Omental fat pad (tissue), 4 donors: ENCODE measurements at places on chromosomes 16 and 17. TPM values are rescaled to one million over a fixed set of nuclear protein-coding genes. Genes with fewer than 3 reads are reported as not detected.

Gene CCL2
- total RNA-seq = 82.9 TPM

Gene MARVELD3
- total RNA-seq = not detected

Gene MYOCD
- total RNA-seq = 2.8 TPM

Gene UTS2R
- not detected for total RNA-seq

- no peak for DNase-seq
Measured at GRCh38 chr17:62791235-62791734, 16.8 kb downstream of the MARCHF10 start.

- no peak for DNase-seq
Measured at GRCh38 chr17:69967910-69968411, 107.1 kb upstream of the KCNJ16 start.

DNA sequence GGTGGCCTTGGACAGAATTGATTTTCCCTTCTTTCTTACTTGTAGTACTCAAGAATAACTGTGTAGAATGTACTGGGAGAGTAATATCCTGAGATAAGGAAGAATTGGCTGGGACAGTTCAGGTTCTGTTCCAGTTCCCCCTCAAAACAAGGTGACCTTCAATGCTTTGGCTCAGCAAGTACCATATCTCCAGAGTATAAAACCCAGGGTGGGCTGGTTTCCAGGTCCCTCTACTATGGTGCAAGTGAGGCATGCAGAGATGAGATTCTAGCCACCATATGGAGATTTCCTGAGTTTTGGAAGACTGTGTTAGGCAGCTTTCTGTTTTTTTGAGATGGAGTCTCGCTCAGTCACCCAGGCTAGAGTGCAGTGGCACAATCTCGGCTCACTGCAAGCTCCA, 18.1 kb upstream of the DLX3 start:
- DNase-seq = no peak

- DNase-seq = no peak
Measured at GRCh38 chr17:38877130-38877851, 7.4 kb downstream of the LASP1 start.

DNA sequence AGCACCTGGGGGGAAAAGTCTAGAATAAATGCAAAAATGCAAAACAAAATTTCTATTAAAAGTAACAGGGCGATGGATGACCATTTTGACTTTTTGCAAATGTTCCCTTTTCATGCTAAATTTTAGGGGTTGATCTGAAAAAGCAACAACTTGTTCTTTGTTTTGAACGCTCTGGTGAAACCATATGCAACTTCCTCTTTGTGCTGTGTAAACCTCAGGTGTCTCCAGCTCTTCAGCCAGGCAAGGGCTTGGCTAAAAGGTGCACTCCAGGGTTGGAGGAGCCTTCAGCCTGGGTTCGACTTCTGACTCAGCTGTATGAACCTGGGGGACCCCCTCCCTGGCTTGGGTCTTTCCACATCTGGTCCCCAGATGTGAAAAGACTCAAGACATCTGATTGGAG, 9.5 kb downstream of the IRF8 start:
- DNase-seq = no peak

GRCh38 chr17:44604116-44604761, 47.0 kb downstream of the FZD2 start:
- no peak for DNase-seq

- no peak for DNase-seq
Measured at GRCh38 chr17:75366432-75366831, 39.0 kb downstream of the GRB2 start.

DNA sequence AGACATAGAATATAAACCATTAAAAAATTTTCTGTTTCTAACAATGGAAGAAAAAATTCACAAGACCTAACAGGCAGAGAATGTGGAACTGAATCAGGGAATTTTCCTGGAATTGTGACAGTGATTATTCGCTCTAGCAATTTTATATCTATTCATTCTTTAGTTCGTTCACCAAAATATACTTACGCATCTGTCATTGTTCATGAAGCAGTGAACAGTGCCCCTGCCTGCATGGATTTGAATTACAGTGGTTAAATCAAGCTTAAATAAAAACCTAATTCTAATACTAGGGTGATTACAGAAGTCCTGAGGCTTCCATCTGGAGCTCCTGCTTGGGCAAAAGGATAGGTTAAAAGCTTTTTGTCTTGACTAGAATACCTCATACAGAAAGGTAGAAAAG, 48.6 kb downstream of the ABCA8 start:
- DNase-seq = no peak
